Gastroesophageal sphincter (tissue), 4 donors: ENCODE measurements at places on chromosomes 12 and 14. TPM values are rescaled to one million over a fixed set of nuclear protein-coding genes. Genes with fewer than 3 reads are reported as not detected.

GRCh38 chr12:109943811-109944210, 43.7 kb downstream of the TCHP start:
- no peak for ATAC-seq
- no peak overlapping the region for H3K4me3 ChIP-seq
- H3K4me1 ChIP-seq, result peaks cover 61% of the 10 kb centered on the region
- no peaks in the 10 kb centered on the region for H3K36me3 ChIP-seq

DNA sequence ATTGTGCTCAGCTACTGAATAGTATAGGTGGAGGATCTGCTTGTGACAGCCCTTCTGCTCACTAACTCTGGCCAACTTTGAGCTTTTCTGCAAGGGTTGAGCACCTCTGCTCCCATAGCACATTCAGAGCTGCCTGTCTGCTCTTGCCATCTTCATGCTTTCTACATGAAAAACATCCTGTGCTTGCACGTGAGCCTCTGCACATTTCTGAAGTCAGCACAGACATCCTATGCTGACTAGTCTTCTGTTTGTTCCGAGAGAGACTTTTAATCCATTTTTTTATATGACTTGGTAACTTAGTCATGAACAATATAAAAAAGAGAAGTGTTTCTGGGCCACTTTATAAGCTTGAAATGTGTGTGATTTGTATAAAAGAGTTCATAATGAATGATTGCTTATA, 969.3 kb downstream of the TMTC2 start:
- H3K27ac ChIP-seq, result no peak overlapping the region
- H3K4me1 ChIP-seq, result no peaks in the 10 kb centered on the region
- H3K27me3 ChIP-seq, result no peaks in the 10 kb centered on the region
- H3K4me3 ChIP-seq, result no peak overlapping the region
- no peak for ATAC-seq

DNA sequence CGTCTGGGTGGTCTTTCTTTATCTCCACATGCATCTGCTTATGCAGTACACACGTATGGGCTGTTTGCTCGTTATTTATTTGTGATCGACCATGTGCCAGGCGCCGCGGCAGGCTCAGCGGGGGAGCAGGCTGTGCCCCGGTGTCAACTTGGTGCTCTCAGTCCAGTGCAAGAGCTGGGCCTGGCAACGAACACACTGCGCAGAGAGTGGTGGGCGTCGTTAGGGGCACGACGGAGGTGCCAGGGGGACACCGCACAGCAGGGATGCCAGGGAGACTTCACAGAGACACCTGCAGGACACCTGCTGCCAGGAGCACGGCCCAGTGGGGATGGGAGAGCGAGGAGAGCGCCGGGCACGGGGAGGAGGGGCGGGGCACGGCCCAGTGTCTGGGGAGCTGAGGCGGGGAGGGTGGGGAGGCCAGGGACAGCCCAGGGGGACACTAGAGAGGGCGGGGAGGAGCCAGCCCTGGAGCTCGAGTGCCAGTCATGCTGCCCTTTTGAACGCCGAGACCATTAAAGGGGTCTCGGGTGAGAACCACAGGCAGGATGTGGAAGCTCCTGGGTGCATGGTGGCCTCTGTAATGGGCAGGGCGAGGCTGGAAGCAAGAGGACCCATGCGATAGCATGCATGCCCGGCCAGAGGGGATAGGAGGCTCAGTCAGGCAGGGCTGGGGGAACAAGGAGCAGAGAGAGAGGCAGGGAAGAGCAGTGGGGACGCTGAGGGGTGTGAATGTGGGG, 652 bp upstream of the LRCOL1 start:
- no peaks in the 10 kb centered on the region for H3K36me3 ChIP-seq
- H3K4me3 ChIP-seq, result no peak overlapping the region
- no peak overlapping the region for H3K27ac ChIP-seq
- no peak for ATAC-seq
- no peaks in the 10 kb centered on the region for H3K4me1 ChIP-seq

The HELB gene
- total RNA-seq, result 0.78 TPM

- ATAC-seq, result peak; percentile 87
- no peaks in the 10 kb centered on the region for H3K27me3 ChIP-seq
- no peaks in the 10 kb centered on the region for H3K36me3 ChIP-seq
These were observed at the start of gene KCNJ8 for GRCh38 chr12:21774358-21775132. Gene KCNJ8 (minus strand): TSS chr12:21774706. CDS start chr12:21773616, 1,090 bp downstream.

DNA sequence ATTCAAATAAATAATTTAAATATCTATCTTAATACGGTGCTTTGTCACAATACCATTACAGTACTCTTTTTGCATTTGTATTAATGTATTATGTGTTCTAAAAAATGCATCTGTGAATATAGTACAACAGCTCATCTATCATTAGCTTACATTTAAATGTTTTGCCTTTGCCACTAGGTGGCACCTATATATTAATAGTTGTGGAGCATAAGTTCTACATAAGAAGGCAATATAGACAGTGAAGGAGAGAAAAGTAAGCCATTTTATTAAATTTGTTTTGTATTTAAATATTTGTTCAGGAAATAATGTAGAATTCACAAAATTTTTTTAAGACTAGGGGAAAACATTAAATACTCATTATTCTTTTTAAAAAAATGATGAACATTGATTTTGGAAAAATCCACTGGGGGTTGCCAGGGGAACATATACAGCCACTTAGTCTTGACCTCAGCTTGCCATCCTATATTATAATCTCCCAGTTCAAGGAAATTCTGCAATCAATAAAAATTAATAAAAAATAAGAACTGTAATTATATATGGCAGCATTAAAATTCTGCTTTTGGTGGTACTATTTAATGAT, 9.8 kb downstream of the CCER1 start:
- H3K36me3 ChIP-seq, result no peaks in the 10 kb centered on the region
- no peaks in the 10 kb centered on the region for H3K4me1 ChIP-seq
- ATAC-seq, result no peak
- H3K4me3 ChIP-seq, result no peak overlapping the region
- no peak overlapping the region for H3K27ac ChIP-seq

The RNASE7 gene
- not detected for total RNA-seq

DNA sequence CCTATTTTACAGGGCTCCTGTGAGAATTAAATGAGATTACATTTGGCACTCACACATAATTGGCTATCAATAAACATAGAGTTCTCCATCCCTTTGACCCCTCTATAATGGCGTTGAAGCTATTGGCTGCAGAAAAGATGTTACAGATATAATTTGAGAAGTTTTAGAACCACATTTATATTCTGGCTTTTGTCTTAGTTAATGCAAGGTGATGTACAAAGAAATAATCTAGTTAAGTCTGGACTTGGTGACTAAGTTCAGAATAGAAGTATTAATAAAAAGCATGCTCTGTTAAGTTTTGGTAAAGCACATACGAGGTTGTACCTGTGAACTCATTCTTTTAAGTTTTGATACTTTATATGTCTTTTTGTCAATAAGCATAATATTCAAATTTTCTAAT, 187.1 kb upstream of the HMGA2 start:
- no peaks in the 10 kb centered on the region for H3K36me3 ChIP-seq
- no peaks in the 10 kb centered on the region for H3K4me1 ChIP-seq
- H3K27me3 ChIP-seq, result no peaks in the 10 kb centered on the region
- no peak for ATAC-seq
- no peak overlapping the region for H3K27ac ChIP-seq

- H3K27ac ChIP-seq, result no peak overlapping the region
- H3K4me3 ChIP-seq, result no peak overlapping the region
- H3K27me3 ChIP-seq, result peaks cover 28% of the 10 kb centered on the region
- no peak for ATAC-seq
- peaks cover 19% of the 10 kb centered on the region for H3K4me1 ChIP-seq
These were observed 2.4 kb downstream of the KIF5A start for GRCh38 chr12:57552306-57552651.

- H3K27ac ChIP-seq, result no peak overlapping the region
- no peaks in the 10 kb centered on the region for H3K4me1 ChIP-seq
- ATAC-seq, result no peak
- no peaks in the 10 kb centered on the region for H3K27me3 ChIP-seq
- H3K4me3 ChIP-seq, result no peak overlapping the region
These were observed 1038.4 kb downstream of the GALC start for GRCh38 chr14:86954623-86955022.

- no peaks in the 10 kb centered on the region for H3K4me1 ChIP-seq
- no peak overlapping the region for H3K27ac ChIP-seq
- no peaks in the 10 kb centered on the region for H3K36me3 ChIP-seq
- ATAC-seq, result no peak
- no peak overlapping the region for H3K4me3 ChIP-seq
These were observed 180.2 kb upstream of the PZP start for GRCh38 chr12:9388379-9388778.

DNA sequence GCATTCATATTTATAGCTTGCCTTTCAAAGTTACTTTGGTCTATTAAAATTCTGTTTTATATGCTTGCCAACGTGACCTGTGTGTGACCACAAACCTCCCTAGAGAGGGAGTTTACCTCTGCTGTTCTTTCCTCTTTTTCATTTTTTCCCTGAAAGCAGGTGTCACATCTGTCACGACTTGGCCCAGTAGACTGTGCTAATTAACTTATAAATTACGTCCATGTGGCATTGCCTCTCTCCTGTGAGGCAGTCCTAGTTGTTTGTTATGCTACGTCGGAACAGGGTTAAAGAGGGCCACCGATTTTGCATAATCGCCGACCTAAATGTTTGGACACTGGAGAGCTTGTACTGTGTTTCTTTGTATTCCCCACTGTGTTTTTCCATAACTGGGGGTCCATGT, 343.9 kb upstream of the FLRT2 start:
- no peaks in the 10 kb centered on the region for H3K4me1 ChIP-seq
- H3K4me3 ChIP-seq, result no peak overlapping the region
- no peaks in the 10 kb centered on the region for H3K36me3 ChIP-seq
- no peaks in the 10 kb centered on the region for H3K27me3 ChIP-seq
- H3K27ac ChIP-seq, result no peak overlapping the region

GRCh38 chr12:75196865-75197264, 12.8 kb downstream of the KCNC2 start:
- H3K27me3 ChIP-seq, result no peaks in the 10 kb centered on the region
- ATAC-seq, result no peak
- no peaks in the 10 kb centered on the region for H3K4me1 ChIP-seq
- no peaks in the 10 kb centered on the region for H3K36me3 ChIP-seq

GRCh38 chr14:59046746-59047145, 141.7 kb upstream of the DAAM1 start:
- H3K36me3 ChIP-seq, result no peaks in the 10 kb centered on the region
- no peak overlapping the region for H3K27ac ChIP-seq
- no peaks in the 10 kb centered on the region for H3K27me3 ChIP-seq
- H3K4me3 ChIP-seq, result no peak overlapping the region
